NCI-H510A treated with DMSO at 0.1 percent for 48 hours (cell line): ENCODE measurements at places on chromosomes 4 and X.

- DNase-seq, result no peak
Measured at GRCh38 chr4:73309211-73309610, 50.6 kb upstream of the ANKRD17 start.

GRCh38 chr4:56086073-56086541 is 137.4 kb downstream of the CEP135 start:
- no peak for DNase-seq

- DNase-seq, result no peak
Measured at GRCh38 chrX:23332101-23332887, 2.4 kb upstream of the PTCHD1 start.

DNA sequence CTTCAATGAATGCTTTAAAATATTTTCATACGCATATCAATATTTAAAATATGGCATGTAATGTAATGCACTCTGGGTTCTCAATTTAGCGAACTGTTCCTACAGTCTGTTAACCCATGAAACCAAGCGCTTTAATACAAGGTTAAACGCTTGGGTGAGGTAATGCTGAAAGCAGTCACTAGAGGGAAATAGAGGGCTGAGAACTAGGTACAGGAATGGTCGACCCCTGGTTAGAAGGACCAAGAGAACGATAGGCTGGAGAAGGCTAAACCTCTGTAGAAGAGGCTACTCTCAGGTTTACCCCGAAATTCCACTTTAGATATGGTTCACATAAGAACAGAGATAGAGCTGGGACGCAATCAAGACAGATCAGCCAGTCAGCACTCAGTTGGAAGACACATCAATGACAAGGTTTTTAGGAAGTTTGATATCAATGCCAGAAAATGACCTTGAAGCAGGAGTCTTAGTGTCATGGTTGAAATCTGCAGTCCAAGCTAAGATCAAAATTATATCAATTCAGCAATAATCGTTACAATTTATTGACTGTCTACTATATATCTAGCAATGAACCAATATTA is 26.9 kb downstream of the ARSJ start:
- peak; percentile 17 for DNase-seq

GRCh38 chr4:103032574-103032973 is 13.1 kb upstream of the SLC9B1 start:
- DNase-seq, result peak; percentile 0

DNA sequence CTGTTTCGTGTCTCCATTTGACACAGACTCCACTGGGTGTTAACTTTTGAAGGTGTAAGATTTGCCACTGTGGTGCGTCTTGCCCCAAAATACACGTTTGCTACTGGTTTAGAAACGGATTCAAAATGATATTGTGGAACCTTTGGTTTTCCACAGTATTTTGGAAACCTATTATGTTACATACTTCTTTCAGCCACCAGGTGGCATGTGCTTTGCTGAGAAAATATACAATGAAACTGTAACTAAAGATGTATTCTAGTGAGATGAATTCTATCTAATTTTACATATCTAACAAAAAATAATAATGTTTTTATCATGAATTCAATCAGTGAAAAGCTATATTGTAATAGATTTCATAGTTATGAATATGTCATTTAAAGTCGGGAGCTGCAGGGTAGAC is 28.4 kb upstream of the SLITRK4 start:
- no peak for DNase-seq

- DNase-seq, result no peak
Measured at GRCh38 chrX:39676434-39676833, 421.3 kb downstream of the BCOR start.

- DNase-seq, result no peak
Measured at GRCh38 chrX:10555846-10556245, 64.5 kb downstream of the MID1 start.

DNA sequence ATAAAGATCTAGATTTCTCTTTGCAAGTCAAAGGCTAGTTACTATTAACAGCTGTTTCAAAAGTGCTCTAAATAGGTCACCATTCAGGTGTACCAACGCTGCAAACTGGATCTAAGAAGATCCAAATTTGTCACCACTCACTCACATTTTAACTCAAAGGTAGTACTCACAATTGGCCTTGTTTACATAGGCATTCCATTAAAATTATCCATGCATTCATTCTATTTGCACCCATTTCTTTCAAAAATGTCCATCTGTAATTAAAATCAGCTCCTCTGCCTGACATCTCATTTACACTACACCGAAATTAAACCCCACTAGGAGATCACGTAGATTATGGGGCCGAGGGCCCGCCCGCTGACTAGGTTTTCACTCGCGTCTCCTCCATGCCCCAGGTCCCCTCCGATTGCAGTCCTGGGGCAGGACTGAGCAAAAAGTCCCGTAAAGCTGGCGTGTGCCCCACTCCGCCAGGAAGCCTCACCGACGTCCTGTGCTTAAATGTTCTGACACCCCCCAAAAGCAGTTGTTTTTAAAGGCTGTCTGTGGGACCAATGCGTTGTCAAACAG is 1.3 kb upstream of the ING2 start:
- no peak for DNase-seq

DNA sequence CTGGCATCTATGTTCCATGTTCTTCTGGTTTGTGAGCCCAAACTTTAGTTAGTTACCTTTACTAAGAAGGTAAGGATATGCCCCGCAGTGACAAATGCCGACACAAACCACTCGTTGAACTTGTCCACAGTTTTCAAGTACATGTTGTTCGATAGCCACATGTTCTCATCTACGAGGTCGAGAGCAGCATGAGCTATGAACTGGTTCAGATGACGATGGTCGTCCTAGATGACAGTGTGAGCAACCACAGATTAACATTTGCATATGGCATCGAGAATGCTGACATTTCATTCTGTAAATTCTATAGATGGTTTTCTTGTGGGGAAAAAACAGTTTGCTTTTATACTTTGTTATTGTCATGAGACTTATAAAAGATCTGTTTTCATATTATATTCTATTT is 18.0 kb downstream of the TRAPPC2 start:
- DNase-seq, result no peak

- no peak for DNase-seq
Measured at GRCh38 chrX:19725641-19726040, 161.8 kb downstream of the SH3KBP1 start.

GRCh38 chrX:148498067-148498466 is 2.4 kb upstream of the AFF2 start:
- DNase-seq, result no peak

GRCh38 chrX:2765549-2765830 is 13.7 kb downstream of the XG start:
- no peak for DNase-seq

DNA sequence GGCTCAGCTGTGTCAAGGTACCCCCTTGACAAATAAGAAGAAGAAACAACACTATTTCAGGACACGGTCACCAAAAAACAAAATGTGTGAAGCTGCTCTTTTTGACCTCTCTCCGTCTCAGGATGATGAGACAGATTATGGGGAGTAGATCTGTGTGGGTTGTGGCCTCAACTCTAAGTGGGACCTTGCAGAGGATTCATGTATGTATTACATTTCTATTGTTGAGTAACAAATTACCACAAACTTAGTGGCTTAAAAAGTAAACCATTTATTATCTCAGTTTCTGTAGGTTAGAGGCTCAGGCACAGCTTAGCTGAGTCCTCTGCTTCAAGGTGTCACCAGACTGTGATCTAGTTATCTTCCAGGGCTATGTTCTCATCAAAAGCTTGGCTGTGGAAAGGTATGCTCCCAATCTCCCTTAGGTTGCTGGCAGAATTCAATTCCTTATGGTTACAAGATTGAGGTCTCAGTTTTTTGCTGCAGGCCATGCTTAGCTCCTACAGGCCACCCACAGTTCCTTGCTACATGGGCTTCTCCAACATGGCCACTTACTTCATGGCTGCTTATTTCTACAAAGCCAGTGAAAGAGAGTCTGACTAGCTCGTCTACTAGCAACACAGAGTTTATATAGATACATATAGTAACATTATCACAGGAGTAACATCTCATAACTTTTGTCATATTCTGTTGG is 28.1 kb downstream of the DGKK start:
- no peak for DNase-seq

GRCh38 chr4:188218392-188218791 is 79.2 kb downstream of the TRIML1 start:
- no peak for DNase-seq

- DNase-seq, result no peak
Measured at GRCh38 chr4:42101446-42101975, 50.9 kb downstream of the BEND4 start.

DNA sequence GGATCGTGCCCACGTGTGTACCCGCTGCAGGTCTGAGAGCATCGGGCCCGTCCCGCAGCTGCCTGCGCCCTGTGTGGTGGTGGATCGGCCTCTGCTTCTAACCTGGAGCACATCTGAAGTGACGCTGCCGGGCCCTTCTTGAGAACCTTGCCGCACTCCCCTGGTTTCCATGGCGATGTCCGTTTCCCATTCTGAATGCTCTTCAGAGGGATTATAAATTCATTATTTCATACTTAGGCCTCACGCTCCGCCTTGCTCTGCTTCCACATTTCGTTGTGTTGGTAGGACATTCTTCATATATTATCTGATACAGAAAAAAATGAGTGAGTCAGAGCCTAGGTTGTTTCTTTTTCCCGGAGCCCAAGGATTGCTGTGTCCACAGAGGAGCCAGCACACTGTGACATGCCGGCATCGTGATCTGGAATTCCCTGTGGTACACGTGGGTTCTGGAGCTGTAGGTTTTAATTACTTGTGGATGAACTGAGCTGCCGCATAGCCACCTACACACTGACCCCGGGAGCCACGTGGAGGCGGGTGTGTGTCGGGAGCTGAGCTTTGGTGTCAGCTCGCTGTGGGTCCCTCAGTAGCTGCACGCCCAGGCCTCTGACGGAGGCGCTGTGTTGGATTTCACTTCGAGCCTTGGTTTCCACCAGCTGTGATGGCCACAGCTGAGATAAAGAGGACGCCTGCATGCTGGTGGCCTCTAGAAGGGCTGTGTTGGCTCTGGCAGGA is 63.4 kb downstream of the PSAPL1 start:
- DNase-seq, result no peak

DNA sequence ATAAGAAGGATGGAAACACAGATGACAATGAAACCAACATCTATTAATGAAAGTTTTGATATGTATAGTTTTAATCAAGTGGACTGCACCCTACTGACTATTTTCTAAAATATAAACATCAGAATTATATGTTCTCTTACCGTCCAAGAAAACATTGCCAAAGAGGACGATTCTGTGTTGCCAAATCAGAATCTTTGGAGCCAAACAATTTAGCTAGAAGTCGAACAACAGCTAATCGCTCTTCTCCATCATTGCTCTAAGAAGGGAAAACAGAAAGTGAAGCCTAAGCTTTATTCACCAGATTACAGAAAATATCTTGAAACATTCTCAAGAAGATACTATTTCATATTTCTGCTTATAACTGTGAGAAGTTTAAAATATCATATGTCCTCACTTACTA is 64.2 kb downstream of the PDS5A start:
- DNase-seq, result no peak

DNA sequence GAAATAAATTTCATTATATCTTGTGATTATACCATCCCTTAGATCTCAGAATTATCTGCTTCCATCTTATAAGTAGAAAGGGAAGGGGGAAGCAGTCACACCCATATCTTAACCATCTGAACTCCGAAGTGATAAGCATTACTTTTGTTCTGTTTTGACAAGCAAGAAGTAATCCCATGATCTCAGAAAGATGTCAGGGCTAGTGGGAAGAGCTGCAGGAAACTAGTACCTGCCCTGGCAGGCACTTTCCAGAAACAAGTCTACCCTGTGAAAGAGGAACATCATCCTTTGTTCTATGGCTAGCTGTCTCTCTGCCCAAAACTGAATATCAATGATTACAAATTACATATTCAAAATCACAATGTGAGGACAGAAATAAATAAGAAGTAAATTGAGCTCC is 244.4 kb downstream of the SPOCK3 start:
- DNase-seq, result no peak

- no peak for DNase-seq
Measured at GRCh38 chrX:120308558-120308957, 2.7 kb downstream of the TMEM255A start.

DNA sequence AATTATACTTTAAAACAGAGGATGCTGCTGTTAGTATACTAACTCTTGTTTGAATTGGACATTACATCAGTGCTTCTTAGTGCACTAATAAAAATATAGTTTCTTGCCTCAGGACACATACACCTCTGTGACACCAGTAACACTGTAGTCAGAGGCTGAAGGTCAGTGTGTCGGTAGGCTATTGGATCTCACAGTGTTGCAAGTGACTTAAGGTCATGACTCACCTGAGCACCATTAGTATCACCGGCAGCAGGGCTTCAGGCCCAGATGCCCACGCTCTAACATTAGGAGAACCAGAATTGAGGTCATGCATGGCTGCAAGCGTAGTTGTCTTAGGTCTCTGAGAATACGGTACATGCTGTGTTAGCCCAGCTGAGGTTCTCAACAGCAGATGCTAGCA is 15.2 kb downstream of the ETDC start:
- DNase-seq, result no peak

- no peak for DNase-seq
Measured at GRCh38 chr4:24570574-24571236, 13.6 kb downstream of the DHX15 start.

- no peak for DNase-seq
Measured at GRCh38 chr4:38409852-38410251, 254.1 kb upstream of the KLF3 start.

- DNase-seq, result no peak
Measured at GRCh38 chrX:22056235-22056634, 24.1 kb downstream of the PHEX start.

GRCh38 chrX:72307646-72308051 is 1.9 kb upstream of the CITED1 start:
- no peak for DNase-seq

- no peak for DNase-seq
Measured at GRCh38 chr4:172950990-172951389, 217.6 kb upstream of the GALNT7 start.

DNA sequence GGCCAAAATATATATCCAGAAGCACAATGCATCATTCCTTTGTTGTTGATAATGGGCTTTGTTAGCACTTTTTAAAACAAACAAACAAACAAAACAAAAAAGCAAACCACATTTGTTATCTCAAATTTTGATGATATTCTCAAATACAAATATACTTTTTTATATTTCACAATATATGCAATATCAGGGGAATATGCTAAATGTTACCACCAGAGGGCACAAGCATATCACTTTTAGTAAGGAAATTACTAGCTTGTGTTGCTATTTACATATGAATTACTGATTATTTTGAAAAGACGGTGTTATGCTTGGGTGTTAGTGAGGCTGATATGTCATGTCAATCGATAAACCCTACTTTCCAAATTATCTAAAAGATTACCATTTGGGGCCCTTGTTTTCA is 29.1 kb downstream of the RIPPLY1 start:
- peak; percentile 19 for DNase-seq

GRCh38 chr4:13364172-13364571 is 120.0 kb downstream of the RAB28 start:
- DNase-seq, result no peak

DNA sequence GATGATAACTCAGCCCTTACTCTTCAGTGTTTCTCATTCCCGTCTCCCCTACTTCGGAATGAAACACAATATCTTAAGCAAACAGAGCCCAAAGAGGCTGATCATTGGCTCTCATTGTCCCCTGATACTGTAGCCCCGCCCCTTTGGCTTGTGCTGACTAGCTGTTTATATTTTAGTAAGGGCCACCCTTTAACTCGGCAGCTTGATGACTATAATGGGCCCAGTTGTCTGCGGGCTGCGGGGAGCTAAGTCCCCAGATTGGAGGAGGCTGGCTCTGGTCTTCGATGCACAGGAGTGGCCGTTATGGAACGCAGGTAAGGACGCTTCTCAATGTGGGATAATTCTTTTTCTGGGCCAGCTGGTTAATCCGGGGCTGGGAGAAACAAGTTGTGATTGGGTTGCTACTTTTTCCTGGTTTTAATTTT is at the start of gene TRIM2:
Gene TRIM2 (plus strand): TSS at position 197 of the 425 bp plus-strand sequence. CDS start 88 bp downstream, at position 285.
- DNase-seq, result peak; percentile 83

GRCh38 chrX:70262952-70263567 is 3.1 kb upstream of the P2RY4 start:
- DNase-seq, result peak; percentile 45
